ENCODE measurements at places on chromosomes 4 and X. TPM values are rescaled to one million over a fixed set of nuclear protein-coding genes. Genes with fewer than 3 reads are reported as not detected.

SLC38A5 gene
- 27.7 TPM for total RNA-seq

FGG gene
- total RNA-seq = 0.20 TPM

GPRASP2 gene
- 13.2 TPM for total RNA-seq

P2RY8 gene
- not detected for total RNA-seq

TRIM2 gene
- total RNA-seq = 181 TPM

GLRA3 gene
- not detected for total RNA-seq

TMPRSS11F gene
- not detected for total RNA-seq

- no peak for DNase-seq
Measured at GRCh38 chr4:181661090-181661489, 582.1 kb upstream of the TENM3 start.

GRCh38 chrX:78375894-78376293 is 48.5 kb upstream of the CYSLTR1 start:
- peak; percentile 31 for DNase-seq

DNA sequence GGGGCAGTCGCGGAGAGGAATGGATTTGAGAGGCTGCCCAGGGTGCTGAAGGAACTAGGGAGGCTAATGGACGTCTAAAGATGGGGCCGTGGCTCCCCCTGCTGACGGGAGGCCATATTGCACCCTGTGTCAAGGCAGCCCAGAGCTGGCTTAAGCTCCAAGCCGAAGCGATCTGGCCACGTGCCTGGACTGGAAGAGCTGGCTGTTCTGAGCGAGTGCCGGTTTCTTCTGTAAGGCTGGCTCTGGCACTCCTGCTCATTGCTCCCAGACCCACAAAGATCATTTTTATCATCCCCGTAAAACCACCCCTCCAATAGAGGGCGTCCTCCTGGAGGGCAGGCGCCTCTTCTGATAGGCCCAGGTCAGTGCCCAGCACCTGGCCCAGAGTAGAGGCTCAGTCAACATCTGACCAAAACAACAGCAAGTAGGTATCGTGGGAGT is 5.6 kb downstream of the PNCK start:
- DNase-seq = peak; percentile 47

GRCh38 chr4:188127214-188127874 is 11.9 kb upstream of the TRIML1 start:
- DNase-seq = peak; percentile 92

GRCh38 chrX:111483135-111483534 is 28.3 kb upstream of the SERTM2 start:
- DNase-seq = peak; percentile 94

DNA sequence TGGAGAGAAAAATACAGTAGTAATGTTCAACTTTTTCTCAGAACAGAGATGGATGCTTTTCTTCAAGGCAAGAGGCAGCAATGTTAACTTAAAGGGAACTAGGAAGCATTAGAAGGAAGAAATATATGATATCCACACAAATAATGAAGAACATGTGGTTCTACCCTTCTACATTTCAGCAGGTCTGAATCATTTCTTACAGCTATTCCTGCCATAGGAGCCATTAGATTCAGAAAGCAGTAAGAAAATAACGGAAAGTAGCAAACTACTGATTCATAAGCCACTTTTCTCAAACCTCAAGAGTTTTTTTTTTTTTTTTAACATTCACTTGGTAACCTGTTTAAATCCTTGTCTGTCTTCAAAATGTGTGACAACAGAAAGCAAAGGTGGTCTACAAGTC is 1251.6 kb upstream of the AGA start:
- no peak for DNase-seq

GRCh38 chr4:124449881-124450280 is 262.7 kb downstream of the ANKRD50 start:
- no peak for DNase-seq

DNA sequence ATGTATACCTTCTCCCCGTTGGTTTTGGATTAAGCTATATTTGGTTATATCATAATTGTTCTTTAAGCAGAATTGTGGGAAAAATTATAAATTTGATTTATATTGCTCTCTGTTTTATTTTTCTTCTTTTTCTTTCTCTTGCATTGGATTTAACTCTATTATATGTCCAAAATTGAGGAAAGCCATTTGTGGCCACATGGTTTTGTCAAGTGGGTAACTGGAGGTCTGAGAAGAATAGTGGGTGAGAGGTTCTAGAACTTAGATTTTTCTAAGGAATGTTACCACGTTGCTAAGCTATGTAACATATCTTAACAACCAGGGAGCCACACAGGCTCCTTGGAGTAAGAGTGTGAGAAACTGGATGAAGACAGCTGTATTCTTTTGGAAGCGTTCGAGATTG is at the start of gene C4orf17:
Gene C4orf17 (plus strand): TSS at position 301 of the 400 bp plus-strand sequence. CDS start 2,061 bp downstream, outside the sequence.
- no peak for DNase-seq

- DNase-seq = no peak
Measured at GRCh38 chrX:20973038-20973437, 401.2 kb upstream of the CNKSR2 start.

DNA sequence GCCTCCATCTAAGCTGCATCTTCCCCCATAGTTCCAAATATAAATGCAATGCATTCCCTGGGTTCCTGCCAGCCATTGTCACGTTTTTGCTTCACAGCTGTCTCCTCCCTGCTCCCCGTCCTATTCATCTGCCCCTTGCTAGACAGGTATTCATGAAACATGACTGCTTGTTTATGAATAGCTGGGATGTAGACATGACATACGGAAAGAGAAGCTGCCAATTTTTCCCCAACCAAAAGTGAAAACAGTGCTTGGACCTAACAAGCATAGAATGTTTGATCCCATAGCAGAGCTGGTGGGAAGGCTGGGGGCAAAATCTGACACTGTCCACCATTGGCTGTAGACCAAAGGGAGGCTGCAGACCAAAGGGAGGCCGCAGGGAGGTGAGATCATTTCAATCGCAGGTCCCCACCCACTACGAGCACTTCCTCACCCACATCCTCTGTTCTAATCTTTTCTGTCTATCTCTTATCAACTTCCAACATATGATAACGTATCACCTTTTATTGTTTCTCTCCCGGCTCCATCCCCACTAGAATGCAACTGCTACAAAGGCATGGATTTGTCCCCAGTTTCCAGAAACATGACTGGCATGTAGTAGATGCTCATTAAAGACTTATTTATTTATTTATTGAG is 8.5 kb upstream of the GYG2 start:
- DNase-seq = no peak

- no peak for DNase-seq
Measured at GRCh38 chrX:111411983-111412382, at the start of gene DCX. TSS of gene DCX (minus strand) at chrX:111412192. CDS start at chrX:111410398, 1,794 bp downstream.

DNA sequence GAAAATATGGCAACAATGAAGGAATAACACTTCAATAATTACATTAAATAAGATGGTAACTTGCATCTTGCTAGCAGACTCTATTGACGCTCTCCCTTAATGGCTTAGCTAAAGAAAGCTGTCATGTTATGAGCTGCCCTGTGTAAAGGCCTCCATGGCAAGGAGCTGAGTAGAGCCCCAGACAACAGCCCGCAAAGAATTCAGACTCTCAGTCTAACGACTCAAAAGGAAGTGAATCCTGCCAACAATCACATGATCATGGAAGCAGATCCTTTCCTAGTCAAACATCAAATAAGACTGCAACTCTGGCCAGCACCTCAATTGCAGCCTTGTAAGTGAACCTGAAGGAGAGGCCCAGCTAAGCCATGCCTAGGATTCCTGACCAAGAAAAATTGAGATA is 157.6 kb downstream of the MAB21L2 start:
- no peak for DNase-seq

DNA sequence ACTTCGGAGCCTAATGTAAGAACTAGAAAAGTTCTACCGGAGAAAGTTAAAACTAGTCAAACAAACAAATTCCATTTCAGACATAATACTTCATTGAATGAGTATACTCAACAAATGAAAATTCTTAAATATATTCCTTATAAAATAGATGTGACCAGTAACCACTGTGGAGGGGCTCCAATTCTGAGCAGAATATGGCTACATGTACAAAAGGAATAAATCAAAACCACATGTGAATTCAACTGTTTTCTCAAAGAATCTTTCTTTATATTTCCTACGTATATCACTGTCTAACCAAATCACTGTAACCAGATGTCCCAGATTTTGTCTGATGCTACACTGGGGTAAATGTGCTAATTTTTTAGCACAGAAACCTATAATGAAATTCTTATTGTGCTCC is 49.0 kb downstream of the HTN1 start:
- DNase-seq = no peak

DNA sequence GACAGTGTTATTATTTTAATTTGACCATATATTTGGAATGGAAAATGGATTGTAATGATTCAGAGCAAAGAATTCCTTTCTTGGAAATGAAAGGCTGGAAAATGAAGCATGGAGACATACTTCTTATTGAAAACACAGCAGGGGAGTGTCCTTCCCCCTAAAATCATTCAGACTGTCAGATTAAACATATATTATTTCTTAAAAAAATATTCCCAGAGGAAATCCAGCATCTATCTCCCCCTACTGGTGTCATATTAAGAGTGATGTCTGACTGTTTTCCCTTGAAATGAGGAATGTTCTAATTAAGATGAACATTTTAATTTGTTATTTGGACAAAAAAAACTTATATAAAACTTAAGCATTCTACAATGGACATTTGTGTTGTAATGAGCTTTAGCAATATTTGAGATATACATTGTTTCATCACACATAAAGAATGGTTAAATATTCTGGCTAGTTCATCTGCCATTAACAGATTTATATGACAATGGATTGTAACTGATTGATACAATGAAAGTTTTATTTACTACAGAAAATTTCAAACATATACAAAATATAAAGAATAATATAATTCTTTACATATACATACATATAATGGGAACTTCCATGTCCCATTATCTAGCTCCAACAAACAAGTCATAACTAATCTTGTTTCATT is 264.6 kb downstream of the SPRY1 start:
- peak; percentile 38 for DNase-seq

GRCh38 chr4:14293582-14293981 is 666.1 kb upstream of the BOD1L1 start:
- no peak for DNase-seq

DNA sequence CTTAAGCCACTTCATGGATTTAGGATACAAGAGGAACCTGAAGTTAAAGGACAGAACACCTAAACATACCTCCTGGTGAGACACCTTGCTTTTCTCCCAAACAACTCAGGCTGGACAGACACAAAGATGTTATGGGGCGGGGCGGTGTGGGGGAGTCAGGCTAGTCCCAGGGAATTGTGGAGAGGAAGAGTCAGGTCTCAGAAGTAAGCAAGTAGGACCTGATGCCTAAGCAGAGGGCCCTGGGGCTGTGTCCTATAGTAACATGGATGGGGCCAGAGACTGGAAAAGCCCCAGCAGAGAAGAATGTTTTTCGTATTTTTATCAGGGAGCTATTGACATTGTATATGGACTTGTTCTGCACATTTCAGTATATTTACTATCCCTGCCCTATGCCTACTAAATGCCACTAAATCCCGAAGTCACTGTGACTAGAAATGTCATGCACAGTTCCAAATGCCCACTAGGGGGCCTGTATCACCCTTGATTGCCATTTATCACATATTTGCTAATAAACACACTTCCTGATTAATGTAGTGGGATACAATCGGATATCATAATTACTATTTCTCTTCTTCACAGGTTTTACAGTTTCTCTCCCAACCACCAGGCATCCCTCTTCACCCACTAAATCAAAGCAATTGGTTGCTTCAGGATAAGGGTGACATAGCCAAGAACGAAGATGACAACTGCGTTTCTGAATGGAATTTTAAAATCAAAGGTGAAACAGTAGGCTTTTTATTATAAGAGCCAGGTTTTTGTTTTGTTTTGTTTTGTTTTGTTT is 23.8 kb upstream of the ARHGAP10 start:
- DNase-seq = peak; percentile 53

DNA sequence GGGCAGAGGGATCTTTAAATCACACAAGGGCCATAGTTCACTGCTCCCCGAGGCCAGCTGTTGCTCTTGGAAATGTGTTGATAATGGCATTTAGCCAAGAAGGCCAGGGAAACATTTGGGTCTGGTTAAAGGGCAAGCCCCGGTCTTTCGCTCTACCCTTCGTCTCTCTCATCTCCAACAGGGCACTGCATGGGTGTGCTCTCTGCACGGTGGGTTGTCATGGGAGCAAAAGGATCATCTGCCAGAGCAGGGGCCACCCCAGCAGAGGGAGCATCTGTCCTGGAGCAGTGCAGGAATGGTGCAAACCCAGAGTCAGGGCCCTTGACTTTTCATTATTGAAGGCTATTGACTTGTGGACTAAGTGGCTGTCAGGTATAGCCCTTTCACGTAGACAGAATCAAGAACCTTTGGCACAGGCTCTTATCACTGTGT is 22.7 kb upstream of the PGRMC2 start:
- no peak for DNase-seq

GRCh38 chrX:65578346-65578745 is 43.8 kb upstream of the LAS1L start:
- DNase-seq = no peak

- DNase-seq = peak; percentile 49
Measured at GRCh38 chr4:15162465-15163283, 160.4 kb downstream of the CPEB2 start.

DNA sequence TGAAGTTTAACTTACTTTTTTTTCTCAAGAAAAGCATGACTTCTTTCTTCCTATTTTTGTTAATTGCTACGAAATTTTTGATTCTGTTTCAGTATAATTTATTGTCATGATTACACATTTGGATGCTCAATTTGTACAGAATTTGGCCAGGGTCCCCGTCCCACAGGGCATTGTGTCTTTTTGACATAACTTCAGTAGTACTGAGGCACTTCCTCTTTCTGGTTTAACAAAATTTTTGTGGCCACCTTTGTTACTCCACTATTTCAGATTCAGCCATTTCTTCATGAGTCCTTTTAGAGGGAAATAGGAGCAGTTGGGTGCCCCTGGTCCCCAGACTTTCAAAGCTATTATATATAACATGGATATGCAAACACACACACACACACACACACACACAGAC is 1248.7 kb downstream of the PCDH7 start:
- DNase-seq = no peak

- no peak for DNase-seq
Measured at GRCh38 chr4:4857809-4858508, 1.5 kb upstream of the MSX1 start.

DNA sequence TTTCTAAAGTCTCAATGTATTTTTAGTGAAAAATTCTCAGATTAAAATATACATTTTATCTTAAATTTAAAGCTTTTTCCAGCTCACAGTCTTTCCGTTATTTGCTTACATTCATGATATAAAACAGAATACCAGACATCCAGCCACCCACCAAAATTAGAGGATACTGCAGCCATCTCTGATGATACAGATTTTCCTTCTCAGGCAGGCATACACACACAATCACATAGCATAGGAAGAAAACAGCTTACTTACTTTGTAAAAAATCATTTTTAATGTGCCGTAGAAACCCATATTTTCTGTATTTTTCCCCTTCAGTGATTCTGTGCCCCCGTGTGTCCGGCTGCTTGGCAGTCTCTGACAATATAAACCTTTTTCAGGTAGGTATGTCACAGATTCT is 183.7 kb downstream of the FBXW7 start:
- no peak for DNase-seq

All from renal cortical epithelial cell (primary cell).